ENCODE measurements at places on chromosomes 7 and 10.

GRCh38 chr7:18119985-18120384 is 92.3 kb upstream of the PRPS1L1 start:
- DNase-seq: no peak

GRCh38 chr7:90579181-90579688 is 16.9 kb upstream of the CDK14 start:
- DNase-seq: no peak

DNA sequence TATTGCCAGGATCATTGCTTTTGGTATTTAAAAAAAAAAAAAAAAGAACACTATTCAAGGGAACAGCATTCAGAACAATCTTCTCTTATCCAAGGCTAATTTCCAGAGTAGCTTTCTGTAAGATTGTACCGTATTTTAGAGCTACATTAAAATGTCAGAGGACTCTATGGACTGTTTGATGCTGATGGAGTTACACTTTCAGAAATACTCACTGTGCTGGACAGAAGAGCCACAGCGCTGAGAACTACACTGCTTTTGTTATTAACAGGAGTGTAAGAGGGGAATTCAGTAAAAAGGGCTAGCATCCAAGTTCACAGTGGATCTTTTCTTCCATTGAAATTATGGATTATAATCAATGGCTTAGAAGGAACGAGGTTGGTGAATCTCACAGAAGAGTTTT is 247.7 kb downstream of the AHR start:
- peak; percentile 41 for DNase-seq

GRCh38 chr10:74231375-74231774 is 80.4 kb downstream of the ADK start:
- no peak for DNase-seq

- DNase-seq: no peak
Observed at GRCh38 chr10:28429573-28430216, 103.2 kb upstream of the WAC start.

Data from spinal cord (tissue), 10 donors.